AG08395 (cell line): ENCODE measurements at places on chromosomes 2 and 18.

- peak; percentile 28 for DNase-seq
Measured at GRCh38 chr2:170878066-170878465, 51.0 kb upstream of the GORASP2 start.

DNA sequence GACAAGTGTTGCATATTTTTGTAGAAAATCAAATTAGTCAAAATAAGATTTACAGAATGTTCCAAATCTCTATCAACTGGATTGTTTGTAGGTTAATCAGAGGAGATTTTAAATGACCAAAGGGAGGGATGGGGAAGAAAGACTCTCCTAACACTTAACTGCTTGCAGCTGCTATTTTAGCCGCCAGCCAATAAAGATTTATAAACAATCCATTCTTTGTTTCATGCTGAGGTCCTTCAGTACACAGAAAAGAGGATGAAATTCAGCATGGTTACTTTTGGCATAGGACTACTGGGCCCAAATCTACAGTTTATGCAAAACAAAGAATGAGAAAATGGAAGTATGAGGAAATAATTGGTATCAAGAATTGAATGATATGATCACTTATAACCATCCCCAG is 86.4 kb upstream of the FN1 start:
- DNase-seq: no peak

- DNase-seq: no peak
Measured at GRCh38 chr2:132741754-132742153, 71.7 kb upstream of the LYPD1 start.

DNA sequence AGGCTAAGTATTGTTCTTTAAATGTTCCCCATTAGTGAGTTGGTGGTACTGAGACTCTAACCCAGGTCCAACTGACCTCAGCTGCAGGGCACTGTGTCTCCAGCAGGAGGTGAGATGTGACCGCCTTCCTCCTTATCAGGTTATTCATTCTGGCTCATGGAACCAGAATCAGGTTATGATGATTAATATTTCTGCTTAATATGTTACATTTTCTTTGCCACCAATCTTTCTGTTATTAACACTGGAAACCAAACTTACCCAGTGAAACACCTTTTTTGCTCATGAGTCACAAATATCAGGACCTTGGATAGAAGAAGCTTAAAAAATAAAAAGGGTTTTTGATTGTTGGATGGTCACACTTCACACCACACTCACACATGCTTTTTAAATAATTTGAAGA is 85.4 kb downstream of the DPP4 start:
- no peak for DNase-seq

DNA sequence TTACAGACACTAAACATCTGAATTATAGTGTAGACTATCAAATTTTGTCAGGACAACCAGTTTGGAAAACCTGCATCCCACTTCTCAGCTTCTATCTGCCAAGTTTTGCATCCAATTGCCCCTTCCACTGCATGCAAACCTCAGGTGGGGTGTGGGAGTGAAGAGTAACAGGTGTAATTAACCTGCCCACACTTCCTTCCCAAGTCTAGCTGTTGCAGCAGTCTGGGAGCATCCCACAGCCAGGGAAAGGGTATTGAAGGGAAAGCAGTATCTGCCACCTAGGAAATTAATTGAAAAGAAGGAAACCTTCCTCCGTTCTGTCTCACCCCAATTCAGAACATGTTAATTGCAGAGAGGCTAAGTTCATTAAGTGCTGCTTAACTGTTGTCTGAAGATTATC is 189.9 kb downstream of the NCKAP5 start:
- DNase-seq: no peak

DNA sequence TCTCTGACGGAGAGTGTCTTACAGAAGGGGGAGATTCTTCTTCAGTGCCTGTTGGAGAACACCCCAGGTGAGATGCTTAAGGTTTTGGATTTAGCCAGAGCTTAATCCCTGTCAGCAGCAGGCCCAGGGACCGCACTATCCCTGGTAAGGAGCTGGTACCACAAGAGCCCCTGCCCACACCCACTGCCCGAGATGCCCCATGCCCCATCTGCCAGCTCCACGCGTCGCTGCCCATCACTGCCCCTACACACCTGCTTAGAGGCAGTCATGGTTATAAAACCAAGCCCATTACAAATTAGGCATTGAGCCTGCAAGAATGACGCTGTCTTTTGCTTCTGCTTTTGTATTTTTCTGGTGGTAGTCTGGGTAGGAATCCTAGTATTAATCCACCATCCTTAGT is 21.7 kb downstream of the CEP68 start:
- DNase-seq: no peak

DNA sequence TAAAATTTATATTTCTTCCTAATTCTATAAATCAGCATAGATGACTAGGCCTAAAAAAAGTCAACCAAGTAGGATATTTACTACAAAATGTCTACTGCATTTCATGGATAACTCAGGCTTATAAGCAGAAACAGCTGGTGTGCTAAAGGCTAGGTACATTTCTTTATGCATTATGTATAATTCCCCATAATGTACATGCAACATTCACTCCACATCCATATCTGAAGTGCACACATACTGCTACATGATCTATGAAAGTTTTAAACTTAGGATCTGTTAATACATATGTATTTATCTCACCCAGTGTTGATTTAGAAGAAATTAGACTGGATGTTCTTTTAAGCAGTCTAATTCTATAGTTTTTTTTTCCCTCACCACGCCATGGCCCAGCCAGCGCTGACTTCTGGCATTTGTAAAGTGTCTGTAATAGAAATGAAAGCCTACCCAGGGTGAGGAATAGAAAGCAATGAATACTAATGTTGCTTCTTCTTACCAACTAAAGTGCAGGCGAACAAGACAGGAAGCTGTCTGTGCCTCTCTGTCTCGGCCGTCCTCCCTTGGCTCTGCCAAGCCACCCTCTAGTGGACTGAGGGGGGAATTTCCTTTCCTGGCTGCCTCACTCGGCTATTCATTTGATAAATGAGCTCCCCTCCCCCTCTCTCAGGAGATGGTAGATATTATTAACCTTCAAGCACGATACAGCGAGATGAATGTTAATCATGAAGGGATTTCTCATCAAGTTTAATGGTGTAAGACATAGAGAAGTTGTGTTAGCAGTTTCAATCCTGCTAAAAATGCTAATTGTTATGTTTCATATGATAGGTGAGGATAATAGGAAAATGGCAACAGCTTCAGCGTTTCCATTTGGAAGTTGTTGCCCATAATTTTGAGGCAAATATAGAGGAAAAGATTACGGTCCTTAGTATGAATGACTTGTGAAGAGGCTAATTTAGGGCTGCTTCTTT is 384.5 kb downstream of the MTX2 start:
- DNase-seq: peak; percentile 76

DNA sequence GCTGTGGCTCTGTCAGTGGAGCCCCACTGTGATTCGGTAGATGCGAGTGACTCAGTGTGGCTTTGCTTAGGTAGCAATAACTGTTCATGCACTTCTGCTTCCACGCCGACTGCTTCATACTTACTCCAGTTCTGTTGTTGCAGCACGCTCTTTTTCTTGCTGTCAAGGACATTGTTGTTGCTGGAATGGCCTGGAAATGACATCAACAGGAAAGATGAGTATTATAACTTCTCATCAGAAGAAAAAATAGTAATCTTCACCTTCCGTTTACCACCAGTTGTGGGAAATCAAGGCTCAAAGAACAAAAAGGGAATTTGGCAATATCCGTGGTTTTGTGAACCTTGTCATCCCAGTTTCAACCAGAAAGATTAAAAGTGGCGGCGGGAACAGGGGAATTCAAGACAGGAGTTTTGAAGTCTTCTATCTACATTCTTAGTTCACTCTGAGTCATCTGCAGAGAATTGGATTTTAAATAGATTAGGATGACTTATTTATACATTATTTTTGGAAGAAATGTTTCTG is 8.3 kb downstream of the TM4SF20 start:
- DNase-seq: no peak

- DNase-seq: no peak
Measured at GRCh38 chr2:227428731-227429285, 41.1 kb upstream of the SCYGR1 start.

DNA sequence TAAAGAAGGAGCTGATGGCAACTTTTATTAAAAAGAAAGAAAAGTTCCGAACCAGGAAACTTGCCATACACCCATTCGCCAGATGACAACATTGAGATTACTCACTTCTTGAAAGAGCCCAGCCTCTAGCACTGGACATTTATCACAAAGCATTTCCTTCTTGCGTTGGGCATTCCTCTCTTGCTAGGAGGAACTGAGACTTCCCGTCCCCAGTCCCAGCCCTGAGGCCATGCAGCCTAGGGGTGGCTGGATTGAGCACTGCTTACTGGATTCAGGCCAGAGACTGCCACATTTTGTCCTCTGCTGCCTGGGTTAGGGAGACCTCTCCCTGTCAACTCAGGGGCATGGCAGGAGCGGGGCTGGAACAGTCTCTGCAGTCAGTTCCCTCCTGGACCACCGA is 80.1 kb downstream of the SDC1 start:
- DNase-seq: no peak

DNA sequence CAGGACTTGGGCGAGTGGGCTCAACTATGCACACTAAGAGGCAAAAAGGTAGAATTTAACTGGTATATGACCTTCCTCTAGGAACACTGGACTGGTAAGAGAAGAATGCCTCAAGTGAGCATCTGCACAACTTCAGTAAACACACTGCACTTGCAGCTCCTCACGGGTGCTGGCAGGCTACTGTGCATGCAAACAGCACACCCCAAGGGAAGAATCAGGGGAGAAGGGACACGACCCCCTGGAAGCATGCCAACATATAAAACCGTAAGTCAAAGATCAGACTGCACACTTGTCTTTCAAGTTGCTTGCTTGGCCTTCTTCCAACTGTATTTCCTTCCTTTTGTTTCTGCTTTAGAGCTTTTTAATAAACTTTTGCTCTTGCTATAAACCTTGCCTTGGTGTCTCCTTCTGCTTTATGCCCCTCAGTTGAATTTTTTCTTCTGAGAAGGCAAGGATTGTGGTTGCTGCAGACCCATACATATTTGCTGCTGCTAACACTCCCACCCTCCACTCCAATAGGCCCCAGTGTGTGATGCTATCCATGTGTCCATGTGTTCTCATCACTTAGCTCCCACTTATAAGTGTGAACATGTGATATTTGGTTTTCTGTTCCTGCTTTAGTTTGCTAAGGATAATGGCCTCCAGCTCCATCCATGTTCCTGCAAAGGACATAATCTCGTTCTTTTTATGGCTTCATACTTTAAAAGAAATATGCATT is 263.7 kb upstream of the SPOPL start:
- no peak for DNase-seq

GRCh38 chr2:72919414-72920317 is 2.3 kb downstream of the EMX1 start:
- no peak for DNase-seq

DNA sequence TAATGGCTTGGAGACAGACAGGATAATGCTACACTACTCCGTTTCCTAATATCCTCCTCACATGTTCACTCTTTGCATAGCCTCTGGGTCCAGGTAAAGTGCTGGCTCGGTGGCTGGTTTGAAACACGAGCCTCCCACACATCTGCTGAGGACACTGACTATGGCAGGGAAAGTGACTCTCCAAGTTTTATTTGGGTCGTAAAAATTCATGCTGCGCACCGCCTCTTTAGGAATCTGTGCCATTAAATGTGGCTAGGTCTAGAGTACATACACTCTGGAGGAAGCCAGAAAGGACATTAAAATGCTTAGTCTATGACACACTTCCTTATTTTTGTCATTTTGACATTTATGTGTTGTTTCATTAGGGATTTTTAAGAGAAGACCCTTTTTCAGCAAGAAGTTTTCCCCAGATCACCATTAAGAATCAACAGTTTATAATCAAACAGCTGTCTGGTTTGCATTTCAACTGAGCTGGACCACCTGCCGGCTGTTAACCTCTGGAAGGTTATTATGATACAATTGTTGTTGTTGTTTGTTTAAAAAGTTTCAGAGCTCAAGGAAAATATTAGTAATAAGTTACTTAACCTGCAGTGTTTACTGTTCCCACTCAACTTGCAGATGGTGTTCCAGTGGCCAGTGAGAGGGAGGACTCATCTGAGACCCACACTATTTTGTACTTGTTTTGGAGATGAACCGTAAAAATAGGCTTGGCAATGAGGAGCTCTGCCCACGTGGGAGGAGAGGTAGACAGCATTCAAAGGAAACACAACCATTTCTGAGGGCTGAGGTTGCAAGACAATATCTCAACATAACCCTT is 443.3 kb upstream of the MEIS1 start:
- DNase-seq: no peak

DNA sequence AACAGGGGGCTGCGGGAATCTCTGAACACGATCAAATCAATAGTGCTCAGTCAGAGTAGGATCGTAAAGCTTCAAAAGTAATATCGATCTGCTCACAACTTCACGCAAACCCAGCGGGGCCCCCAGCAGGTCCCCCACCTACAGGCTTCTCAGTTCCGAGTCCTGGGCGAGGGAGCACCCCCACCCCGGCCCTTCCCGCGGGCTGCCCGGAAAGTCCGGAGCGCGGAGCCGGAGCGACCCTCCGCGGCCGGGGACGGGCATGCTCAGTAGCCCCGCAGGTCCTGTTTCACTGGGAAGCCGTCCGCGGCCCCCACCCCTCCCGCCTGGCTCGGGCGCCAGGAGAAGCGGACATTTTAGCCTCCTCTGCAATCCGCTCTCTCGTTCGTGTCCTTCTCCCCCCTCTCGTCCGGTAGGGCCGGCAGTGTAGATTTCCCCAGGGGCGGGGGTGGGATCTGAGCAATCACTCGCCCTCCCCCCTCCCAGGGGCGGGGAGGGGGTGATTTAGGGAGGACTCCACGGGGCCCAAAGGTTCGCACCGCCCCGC is 3.3 kb upstream of the SPRED2 start:
- DNase-seq: peak; percentile 94

- no peak for DNase-seq
Measured at GRCh38 chr2:105301646-105302045, 27.9 kb downstream of the TGFBRAP1 start.

GRCh38 chr2:45612285-45612684 is 1.2 kb upstream of the SRBD1 start:
- no peak for DNase-seq

DNA sequence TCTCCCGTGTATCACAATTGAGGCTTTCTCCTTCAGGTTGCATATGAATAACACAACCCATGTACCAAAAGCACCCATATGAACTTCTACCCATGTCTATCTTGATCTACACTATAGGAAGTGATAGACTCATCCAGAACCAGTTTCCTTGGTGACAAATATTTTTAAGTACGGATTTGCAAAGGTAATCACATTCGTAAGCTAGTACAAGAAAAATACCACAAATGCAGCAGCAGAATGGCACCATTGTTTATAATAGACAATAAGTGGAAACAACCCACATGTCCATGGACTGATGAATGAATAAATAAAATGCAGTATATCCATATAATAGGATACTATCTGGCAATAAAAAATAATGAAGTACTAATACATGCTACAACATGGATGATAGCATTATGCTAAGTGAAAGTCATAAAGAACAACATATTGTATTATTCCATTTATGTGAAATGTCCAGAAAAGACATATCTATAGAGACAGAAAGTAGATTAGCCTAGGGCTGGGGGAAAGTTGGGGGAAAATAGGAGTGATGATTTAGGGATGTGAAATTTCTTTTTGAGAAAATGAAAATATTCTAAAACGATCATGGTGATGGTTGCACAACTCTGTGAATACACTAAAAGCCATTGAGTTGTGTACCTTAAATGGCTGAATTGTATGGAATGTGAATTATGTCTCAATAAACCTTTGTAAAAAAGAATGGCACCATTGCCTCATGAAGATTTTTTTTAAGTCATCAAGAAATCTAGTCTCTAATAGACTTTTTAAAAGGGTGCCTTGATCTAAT is 3.4 kb upstream of the CCDC88A start:
- no peak for DNase-seq

GRCh38 chr18:48872234-48873145 is 78.3 kb downstream of the SMAD7 start:
- peak; percentile 52 for DNase-seq
